ENCODE measurements at places on chromosomes 4 and X.

- DNase-seq: no peak
These were observed 48.1 kb downstream of the NPY5R start for GRCh38 chr4:163391756-163392155.

- no peak for DNase-seq
These were observed 239.1 kb downstream of the NDST4 start for GRCh38 chr4:114874321-114874720.

DNA sequence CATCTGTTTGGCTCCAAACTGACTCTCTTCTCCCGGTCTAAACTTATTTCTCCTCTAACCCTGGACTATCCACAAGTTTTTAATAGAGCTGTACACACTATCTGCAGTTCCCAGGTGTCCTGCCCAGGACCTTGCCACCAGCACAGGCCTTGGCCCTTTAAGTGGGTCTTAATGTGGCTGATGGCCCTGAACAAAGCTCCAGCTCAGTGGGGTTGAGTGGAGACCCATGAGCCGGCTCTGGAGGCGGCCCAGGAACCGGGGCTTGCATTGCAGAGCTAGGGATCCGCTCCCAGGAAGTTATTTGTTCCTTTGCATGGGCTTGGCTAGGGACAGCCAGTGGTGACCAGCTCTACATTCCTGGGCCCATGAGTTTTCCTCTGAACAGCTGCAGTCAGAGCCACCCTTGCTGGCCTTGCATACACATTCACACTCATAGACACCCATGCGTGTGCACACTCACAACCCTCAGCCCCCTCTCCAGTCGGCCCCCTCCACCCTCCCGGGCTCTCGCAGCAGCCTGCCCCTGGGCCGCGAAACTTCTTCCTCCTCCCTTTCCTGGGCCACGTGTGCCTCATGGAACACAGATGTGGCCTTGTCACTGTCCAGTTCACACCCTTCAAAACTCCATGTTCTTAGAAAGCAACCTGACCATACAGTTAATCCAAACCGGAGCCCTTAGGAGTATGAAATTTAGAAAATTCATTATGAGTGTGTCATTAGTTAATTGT is 58.2 kb downstream of the GPR143 start:
- no peak for DNase-seq

- DNase-seq: no peak
These were observed 6.5 kb downstream of the P2RY4 start for GRCh38 chrX:70253377-70254062.

- no peak for DNase-seq
These were observed 55.4 kb downstream of the PKD2 start for GRCh38 chr4:88062843-88063242.

GRCh38 chr4:7433376-7434140 is 1.2 kb downstream of the PSAPL1 start:
- no peak for DNase-seq

GRCh38 chr4:10982305-10982704 is 297.7 kb upstream of the CLNK start:
- DNase-seq: no peak

DNA sequence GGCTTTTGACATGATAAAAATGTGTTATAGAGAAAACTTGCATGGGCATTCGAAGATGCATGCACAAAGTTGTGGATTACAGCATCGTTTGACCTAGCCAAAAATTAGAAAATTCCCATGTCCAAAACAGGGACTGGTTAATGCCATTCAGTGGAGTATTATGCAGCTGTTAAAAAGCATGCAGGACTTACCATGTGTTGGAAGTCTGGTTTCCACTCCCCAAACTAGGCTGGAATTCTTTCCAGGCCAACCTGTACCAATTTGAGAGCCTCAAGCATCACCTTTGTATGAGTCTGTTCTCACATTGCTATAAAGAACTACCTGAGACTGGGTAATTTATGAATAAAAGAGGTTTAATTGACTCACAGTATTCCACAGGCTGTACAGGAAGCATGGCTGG is 45.9 kb upstream of the MTM1 start:
- no peak for DNase-seq

GRCh38 chr4:15325987-15326386 is 101.8 kb upstream of the C1QTNF7 start:
- DNase-seq: no peak

Data from stimulated activated CD4-positive, alpha-beta T cell treated with anti-CD3 and anti-CD28 coated beads, Interleukin-15, amount 100 ng/mL, for 48 hours (primary cell).